ENCODE measurements at places on chromosomes 7 and 10.

GRCh38 chr10:97399843-97400545, 1.1 kb downstream of the RRP12 start:
- DNase-seq: no peak

GRCh38 chr10:87670586-87670985, 10.9 kb downstream of the PAPSS2 start:
- DNase-seq: no peak

DNA sequence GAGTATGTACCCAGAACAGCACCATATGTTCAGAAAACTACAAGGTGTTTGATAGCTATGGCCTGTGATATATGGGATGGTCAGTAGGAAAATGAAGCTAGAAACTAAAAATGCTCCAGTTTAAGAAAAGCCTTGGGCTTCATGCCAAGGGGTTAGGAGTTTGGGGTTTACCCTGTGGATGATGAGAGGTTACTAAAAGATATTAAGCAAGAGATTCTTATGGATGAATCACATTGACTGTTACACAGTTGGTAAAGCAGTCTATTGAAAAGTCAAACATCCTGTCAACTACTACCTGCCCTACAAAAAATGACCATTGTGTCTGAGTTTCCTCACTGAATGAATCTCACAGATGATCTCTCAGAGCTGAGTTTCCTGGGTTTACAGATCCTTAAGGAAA, 166.2 kb upstream of the INHBA start:
- DNase-seq: no peak

DNA sequence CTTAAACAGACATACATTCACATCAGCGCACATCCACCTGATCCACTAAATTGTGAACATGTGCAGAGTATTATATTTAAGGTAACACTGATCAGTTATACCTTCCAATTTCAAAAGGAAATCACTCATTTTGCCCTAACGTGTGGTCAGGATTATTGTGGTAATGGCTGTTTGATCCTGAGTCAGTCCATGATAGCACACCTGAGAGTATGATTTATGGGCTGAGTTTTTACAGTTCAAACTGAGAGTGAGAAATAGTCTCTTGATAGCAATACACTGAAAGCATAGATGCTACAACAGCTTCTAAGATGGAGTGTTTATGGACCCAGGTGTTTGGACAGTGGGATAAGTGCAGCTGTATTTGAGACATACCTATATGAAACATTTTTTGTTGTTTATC, 96.7 kb downstream of the KIF20B start:
- no peak for DNase-seq

GRCh38 chr7:16055263-16055976, 365.9 kb downstream of the CRPPA start:
- DNase-seq: no peak

- no peak for DNase-seq
Measured at GRCh38 chr7:55063061-55063460, 44.2 kb downstream of the EGFR start.

DNA sequence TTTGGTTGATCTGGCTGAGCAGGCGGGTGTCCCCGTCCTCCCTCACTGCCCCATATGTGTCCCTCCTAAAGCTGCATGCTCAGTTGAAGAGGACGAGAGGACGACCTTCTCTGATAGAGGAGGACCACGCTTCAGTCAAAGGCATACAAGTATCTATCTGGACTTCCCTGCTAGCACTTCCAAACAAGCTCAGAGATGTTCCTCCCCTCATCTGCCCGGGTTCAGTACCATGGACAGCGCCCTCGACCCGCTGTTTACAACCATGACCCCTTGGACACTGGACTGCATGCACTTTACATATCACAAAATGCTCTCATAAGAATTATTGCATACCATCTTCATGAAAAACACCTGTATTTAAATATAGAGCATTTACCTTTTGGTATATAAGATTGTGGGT, 26.9 kb upstream of the TRIM56 start:
- no peak for DNase-seq

DNA sequence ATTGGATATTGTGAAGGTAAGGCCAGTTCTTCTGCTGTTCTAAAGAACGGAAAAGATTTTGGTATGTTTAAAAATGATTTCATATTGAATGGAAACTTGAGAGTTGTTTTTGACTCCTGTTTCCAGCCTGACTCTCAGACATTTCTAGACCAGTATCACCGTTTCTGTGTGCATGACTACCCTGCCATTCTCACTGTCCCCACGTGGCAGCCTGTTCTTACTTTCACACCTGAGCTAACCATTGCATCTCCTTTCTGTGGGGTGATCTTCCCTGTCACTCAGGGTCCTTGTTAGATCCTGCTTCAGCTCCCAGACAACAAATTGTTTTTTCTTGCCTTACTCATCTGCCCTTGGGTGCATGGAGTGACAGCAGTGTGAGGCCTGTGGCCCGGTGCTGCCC, 38.9 kb downstream of the GLRX3 start:
- no peak for DNase-seq

DNA sequence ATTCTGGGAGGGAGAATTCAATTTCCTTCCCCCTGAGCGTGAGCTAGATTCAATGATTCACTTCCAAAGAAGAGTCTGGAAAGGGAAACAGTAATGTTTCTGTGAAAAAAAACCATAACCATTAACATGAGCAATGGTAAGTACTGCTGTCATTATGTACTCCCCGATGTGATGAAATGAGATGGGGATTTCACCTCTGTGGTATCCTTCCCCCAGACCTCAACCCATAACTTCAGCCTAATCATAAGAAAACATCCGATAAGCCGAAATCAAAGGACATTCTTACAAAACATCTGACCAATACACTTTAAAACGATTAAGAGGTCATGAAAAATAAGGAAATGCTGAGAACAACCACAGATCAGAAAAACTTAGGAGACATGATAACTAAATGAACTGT, 27.2 kb downstream of the EZH2 start:
- DNase-seq: no peak

GRCh38 chr10:86190291-86190690, 176.3 kb downstream of the GRID1 start:
- DNase-seq: no peak

Data from DMS79 (cell line).